ENCODE measurements at places on chromosomes 4 and X.

GRCh38 chrX:78514852-78515251 lies 144.3 kb downstream of the RTL3 start:
- peak; percentile 59 for DNase-seq

DNA sequence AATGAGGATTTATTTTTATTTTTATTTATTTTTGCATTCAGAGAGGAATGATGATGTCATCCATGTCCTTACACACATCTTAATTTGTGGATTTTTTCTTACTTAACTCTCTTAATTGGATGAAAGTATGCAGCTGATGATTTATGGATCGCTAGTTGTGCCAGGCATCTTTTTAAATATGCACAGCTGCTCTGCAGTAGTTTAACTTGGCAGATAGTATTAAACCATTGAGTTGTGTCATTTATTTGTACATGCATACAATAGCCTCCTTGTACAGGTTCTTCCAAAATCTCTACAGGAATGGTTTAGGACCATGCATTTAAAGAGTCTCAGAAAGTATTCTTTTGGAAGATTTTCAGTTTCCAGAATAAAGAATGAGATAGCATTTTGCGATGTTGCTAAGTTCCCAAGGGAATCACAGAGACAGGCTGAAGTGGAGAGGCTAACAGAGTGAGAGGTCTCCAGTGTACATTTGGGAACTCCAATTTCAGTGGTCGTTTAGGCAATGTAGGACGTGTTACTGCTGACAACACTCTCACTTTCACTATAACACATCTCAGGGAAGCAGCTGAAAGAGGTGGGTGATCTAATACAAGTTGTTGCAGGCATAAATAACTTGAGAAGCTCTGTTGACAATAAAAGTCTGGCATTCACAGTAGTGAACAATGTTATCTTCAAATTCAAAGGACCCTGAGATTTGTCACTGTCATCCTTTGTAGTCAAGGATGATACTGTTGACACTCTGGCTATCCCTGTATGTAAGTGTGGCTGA lies 49.9 kb upstream of the SCRG1 start:
- peak; percentile 36 for DNase-seq

DNA sequence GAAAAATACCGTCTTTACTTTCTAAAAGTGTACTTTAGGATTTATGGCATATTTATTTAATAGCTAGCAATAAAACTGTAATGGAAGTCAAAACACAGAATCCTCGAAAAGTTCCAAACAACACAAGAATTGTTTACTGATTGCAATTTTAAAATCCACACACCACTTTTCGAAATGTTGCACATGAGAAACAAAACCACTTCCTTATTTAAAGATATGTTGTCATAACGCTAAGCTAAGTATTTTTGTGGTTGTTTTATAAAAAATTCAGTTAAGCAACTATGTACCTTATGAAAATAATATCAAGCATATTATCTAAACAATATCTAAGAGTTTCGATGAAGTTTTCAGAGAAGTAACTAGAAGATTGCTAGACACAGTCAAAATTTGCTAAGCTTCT lies 344 bp downstream of the TMPRSS11D start:
- DNase-seq, result no peak

- no peak for DNase-seq
These were observed 131.3 kb downstream of the GUCY2F start for GRCh38 chrX:109350551-109350950.

GRCh38 chr4:77082886-77083608 lies 7.3 kb upstream of the CCNI start:
- DNase-seq, result peak; percentile 20

DNA sequence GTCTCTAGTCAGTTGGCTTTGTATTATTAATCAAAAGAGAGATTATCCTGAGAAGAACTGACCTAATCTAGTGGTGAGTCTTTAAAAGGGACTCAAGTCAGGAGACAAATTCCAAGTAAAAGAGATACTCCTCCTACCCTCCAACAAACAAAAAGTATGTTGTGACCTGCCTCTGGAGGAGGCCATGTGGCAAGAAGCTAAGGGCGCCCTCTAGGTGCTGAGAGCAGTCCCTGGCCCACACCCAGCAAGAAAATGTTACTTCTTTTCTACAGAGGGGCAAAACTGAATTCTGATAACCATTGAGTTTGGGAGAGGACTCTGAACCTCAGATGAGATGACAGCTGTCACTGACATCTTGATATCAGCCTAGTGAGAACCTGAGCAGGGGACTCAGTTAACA lies 953.6 kb upstream of the AGA start:
- DNase-seq, result peak; percentile 31

GRCh38 chr4:154429176-154429575 lies 62.4 kb downstream of the DCHS2 start:
- DNase-seq, result no peak

DNA sequence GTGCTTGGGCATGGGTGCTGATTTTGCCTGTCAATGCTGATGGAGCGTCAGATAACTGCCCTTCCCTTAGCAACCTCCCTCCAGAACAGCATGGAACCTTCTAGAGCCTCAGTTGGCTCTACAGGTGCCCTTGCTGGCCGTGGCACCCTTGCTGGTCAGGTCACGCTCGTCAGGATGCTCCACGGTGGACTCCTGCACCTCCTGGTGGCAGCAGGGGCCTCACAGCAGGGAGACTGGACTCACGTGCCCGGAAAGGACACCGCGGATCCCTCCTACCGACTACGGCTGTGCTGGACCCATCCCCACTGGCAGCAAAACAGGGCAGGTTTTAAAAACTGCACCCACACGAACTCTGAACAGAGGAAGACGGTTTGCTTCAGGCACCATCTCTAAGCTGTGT lies 82.1 kb upstream of the AFAP1 start:
- DNase-seq, result peak; percentile 39

Measured in DMS53 (cell line).